ENCODE measurements at places on chromosomes 5 and 9.

- DNase-seq: peak; percentile 90
Measured at GRCh38 chr5:111953351-111954127, 196.5 kb upstream of the NREP start.

- DNase-seq: peak; percentile 79
Measured at GRCh38 chr9:18493451-18493993, 19.6 kb downstream of the ADAMTSL1 start.

DNA sequence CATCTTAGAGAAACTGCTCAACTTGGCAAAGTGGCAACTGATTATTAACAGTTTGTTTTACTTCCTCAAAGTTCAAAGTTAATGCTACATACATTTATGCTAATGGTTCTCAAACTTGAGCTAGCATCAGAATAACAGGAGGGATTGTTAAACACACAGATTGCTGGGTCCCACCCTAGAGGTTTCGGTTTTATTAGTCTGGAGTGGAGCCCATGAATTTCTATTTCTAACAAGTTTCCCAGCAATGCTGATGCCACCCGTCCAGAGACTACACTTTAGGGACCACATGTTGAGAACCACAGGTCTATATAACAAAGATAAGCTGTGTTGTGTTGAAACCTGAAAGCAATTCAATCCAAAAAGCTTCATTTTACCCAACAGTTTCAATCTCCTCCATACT, 95.3 kb downstream of the FBXW11 start:
- DNase-seq: no peak

DNA sequence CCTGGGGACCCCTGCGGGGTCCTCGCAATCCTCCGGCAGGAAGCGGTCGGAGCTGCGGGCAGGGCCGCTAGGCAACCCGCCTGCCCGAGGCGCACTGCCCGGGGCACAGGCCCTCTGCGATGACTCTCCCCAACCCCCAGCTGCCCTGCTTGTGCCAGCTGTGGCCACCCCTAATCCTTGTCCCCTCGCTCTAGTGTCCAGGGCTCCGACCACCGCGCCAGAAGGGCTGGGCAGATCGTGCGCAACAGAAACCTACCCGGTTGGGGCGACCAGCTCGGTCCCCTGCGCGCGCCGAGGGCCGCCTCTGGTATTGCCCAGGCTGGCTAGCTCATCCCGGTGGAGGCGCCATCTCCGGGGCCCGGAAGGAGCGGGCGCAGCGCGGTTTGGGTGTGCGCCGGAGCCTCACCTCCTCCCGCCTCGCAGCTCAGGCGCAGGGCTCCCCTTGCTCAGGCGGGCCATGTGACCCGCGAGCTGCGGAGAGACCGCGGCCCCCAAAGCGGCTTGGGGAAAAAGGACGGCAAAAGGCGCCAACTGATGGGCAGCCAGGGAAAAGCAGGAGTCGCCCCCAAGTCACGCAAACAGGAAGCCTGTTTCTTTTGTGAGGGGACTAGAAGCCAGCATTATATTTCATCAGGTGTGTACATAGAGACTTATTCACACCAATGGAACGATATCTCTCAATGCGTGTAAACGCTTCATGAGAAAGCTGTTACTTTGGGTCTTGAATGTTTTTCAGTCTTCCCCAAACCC, 46.8 kb upstream of the RNF20 start:
- peak; percentile 74 for DNase-seq

GRCh38 chr9:84293001-84293798, 47.4 kb downstream of the SLC28A3 start:
- DNase-seq: no peak

GRCh38 chr5:43411495-43411894, 696 bp downstream of the CCL28 start:
- no peak for DNase-seq

DNA sequence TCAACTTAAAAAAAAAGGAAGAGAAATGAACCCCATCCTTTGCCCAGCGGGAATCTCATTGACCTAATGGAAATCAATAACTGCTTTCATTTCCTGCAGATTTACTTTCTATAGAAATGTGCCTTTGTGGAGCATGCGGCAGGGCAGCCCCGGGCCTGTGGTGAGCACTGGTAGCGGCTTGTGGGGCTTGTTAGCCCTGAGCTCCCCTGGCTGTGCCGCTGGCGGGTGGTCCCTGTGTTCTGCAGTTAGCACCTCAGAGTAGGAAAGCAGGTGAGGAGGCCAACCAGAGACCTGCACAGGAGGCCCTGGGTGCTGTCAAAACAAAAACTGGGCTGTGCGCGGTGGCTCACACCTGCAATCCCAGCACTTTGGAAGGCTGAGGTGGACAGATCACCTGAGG, 76.8 kb upstream of the CDK20 start:
- DNase-seq: no peak

GRCh38 chr9:38041564-38042243, 27.3 kb downstream of the SHB start:
- DNase-seq: no peak

DNA sequence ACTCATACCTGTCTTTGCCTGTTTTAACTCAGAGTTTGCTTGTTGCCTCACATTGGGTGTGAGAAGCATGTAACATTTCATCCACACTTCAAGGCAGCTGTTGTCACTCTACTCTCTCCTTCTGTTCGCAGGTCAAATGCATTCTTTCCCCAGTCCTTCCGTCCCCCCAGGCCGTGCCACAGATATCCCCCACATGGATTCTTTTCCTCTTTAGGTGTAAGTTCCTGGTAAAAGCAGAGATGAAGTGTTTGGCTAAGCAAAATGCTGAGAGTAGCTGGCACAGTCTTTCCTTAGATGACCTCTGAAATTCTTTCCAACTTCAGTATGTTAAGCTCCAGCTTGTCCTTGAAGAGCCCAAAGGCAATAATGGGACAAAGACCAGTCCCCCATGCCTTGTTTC, 328.2 kb downstream of the SLIT3 start:
- no peak for DNase-seq

GRCh38 chr5:133353741-133354140, 258.6 kb downstream of the FSTL4 start:
- no peak for DNase-seq

DNA sequence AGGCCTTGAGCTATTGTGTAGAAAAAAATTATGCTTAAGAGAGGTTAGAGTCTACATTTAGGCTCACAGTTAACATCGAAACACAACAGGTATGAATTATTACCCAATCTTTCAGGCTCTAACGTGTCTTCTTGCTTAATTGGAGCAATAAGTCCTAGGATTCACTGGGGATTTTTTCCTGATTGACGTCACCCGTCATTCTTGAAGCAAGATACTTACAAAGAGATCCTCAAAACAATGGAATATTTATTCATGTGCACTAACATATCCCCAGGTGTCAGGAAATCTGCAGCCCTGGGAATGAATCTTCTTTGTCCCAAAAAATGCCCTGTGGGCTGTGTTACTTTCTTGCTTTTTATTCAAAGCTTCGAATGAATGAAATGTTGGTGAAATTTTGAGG, 413.5 kb downstream of the NFIB start:
- no peak for DNase-seq

DNA sequence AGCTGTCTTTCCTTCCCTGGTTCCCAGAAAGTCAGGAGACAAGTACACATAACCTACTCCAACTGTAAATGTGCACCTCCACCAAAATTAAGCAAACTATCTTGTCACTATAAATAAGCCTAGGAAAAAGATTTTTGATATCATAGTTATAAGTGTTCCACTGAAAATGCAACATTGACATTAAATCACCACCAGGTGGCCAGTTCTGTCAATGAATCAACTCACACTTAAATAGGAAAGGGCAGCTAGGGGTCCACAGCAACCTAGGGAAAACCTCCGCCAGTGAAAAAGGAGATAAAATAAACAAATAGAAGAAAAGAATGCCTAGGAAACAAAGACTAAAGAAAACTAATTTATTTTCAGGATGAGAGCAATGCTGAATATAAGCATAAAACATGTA, 243.0 kb upstream of the PTPRD start:
- no peak for DNase-seq

- DNase-seq: no peak
Measured at GRCh38 chr9:18747595-18747994, 273.6 kb downstream of the ADAMTSL1 start.

- peak; percentile 94 for DNase-seq
Measured at GRCh38 chr9:77588271-77588937, 59.7 kb downstream of the GNA14 start.

DNA sequence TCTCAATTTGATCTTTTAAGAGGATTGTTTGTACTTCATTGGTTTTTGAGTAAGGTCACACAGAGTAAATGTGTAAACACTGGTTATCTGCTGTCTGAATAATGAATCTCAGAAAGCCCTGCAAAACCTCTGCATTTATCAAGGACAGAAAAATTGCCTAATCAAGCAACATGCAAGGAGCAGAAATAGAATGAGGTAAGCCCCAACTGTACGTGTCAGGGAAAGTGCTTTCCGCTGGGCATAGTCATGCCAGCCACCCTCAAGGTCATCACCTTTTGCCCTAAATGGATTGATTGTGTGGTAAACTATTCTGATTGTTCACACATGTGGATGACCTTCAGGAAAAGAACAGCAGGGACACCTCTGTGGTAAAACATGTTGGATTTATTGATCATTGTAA, 376.9 kb upstream of the KCNN2 start:
- no peak for DNase-seq

DNA sequence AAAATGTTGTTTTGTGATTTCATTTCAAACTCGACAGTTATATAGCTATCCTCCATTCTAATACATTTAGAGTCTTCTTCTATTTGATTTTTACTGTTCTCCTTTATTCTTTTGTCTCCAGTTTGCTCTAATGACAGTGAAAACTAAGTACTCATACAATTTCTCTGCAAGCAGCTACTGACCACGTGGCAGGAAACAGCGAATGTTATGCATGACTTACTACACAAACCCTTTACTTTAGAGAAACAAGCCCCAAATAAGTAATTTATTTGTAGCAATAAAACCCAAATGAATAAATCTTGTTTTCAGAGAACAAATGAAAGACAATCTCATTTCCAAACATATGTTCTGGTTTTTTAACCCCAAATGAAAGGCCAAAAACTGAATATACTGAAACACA, 41.9 kb downstream of the CDH6 start:
- DNase-seq: no peak

GRCh38 chr9:127758843-127759242, 19.6 kb downstream of the SH2D3C start:
- no peak for DNase-seq

DNA sequence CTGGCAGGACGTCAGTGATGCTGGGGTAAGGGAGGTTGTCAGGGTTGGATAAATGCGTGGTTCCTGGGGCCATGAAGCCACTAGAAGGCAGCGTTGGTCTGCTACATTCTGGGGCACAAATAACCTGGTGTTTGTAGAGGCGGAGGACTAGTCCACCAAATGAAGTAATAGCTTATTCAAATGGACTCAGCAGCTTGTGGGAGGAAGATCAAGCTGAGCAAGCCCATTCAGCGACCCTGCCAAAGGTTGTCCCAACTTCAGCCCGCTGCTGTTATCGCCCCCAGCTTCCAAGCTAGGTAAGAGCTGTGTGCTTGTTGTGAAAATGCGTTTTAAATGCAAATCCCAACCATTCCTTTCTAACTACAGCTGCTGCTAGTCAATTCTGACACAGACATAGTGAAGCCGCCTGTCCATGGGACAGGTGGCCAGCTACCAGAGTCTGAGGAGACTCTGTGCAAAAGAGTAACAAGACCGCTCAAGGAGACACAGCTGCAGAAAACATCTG, 7.6 kb upstream of the FAM240B start:
- DNase-seq: peak; percentile 61

DNA sequence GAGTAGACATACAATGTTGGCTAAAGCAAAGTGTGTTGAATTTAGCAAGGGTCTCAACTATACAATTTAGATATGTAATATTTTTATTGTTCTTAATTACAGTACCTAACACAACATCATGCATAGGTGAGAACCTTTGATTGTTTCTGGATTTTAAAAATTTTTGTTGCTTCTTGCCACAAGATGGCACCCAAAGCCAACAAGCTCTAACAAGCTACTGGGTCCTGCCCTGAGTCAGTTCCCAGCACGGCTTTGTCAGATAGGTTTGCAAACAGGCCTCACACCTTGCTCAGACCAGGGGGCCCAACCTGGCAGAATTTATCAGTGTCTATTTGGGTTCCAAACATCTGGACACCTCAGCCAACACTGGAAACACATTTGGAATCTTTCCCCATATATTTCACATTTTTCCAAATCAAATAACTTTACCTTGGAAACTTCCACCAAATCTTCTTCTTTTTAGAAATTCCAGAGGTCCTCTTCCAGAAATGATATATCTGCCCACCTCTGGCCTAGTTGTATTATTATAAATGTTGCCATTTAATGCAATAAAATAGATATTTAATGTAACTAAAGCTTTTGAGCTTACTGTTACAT, 49.5 kb upstream of the EGFLAM start:
- DNase-seq: peak; percentile 29

GRCh38 chr9:69585571-69585970, 86.6 kb downstream of the APBA1 start:
- DNase-seq: no peak

DNA sequence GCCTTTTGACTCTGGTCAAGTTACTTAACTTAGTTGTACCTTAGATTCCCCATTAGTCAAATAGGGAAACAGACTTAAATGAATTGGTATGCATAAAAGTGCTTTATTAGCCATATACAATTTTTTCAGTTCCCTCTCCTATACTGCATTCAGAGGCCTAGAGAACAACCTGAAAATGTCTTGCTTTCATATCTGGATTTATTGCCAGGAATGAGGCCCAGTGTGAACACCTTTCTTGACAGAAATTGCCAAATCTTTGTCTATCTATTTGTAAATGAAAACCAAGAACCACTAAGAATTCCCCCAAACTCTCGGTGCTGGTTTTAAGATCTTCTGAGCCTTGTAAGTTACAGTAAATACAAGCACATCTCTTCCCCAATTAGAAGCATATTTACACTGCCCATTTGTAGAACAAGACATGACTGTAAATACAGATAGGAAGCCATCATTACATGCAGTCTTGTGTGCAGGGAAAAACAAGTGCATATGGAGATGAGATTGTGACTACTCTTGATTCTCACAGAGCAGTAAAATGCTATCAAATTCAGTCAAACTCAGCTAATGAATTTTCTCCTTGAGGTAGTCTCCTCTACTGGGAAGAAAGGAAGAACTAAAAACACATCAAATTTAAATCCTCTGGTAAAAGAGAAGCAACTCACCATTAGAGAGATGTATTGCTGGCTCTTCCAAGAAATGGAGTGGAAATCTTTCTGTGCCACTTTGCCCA, 5.2 kb upstream of the FAM13B start:
- DNase-seq: no peak

- DNase-seq: peak; percentile 35
Measured at GRCh38 chr5:96699186-96699820, 37.1 kb downstream of the CAST start.

DNA sequence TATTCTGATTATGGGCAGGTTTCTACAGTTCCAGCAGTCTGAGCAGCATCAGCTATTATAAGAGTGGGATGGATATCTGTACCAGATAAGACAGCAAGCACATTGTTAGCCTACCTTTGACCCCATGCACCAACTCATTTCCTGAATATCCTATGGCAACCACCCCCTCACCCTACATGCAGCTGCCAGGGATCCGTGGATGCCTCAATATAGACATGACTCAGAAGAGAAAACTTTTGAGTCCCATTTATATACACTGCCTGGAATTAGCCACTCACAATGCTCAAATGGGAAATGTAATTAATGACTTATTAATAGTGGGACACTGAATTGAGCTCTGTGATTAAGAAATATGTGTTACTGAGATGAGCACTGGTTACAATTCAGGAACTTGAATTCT, 124.4 kb downstream of the SSBP2 start:
- peak; percentile 93 for DNase-seq

GRCh38 chr9:5917273-5917672, 26.6 kb downstream of the MLANA start:
- no peak for DNase-seq

- DNase-seq: no peak
Measured at GRCh38 chr5:127305493-127305892, 14.9 kb downstream of the MEGF10 start.
